ENCODE measurements at places on chromosomes 2 and 18.

- DNase-seq, result no peak
These were observed 57.7 kb upstream of the ERBB4 start for GRCh38 chr2:212596276-212596675.

GRCh38 chr18:36089001-36089400, 21.6 kb upstream of the RPRD1A start:
- DNase-seq, result no peak

DNA sequence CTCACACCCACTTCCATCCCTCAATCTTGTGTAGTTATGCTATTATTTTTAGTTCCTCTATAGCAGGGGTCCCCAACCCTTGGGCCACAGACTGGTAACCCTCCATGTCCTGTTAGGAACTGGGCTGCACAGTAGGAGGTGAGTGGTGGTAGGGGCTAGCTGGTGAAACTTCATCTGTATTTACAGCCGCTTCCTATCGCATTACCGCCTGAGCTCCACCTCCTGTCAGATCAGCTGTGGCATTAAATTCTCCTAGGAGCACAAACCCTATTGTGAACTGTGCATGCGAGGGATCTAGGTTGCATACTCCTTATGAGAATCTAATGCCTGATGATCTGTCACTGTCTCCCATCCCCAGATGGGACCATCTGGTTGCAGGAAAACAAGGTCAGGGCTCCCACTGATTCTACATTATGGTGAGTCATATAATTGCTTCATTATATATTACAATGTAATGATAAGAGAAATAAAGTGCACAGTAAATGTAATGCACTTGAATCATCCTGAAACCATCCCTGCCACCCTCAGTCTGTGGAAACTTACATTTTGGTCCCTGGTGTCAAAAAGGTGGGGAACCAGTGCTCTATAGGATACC, 1.6 kb upstream of the RAB11FIP5 start:
- no peak for DNase-seq

DNA sequence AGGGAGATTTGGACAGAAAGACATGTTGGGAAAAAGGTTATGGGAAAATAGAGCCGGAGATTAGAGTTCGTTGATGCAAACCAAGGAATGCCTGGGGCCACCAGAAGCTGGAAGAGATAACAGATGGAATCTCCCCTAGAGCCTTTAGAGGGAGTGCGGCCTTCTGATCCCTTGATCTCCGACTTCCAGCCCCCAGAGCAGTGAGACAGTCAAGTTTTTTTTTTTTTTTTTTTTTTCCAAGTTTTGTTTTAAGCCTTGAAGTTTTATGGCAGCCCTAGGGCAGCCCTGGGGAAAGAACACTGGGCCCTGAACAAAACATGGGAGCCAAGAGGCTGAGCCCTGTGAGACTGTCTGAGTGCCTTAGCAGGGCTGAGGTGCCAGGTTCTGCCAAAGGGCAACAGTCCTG, 6.5 kb downstream of the DGKD start:
- DNase-seq, result no peak

DNA sequence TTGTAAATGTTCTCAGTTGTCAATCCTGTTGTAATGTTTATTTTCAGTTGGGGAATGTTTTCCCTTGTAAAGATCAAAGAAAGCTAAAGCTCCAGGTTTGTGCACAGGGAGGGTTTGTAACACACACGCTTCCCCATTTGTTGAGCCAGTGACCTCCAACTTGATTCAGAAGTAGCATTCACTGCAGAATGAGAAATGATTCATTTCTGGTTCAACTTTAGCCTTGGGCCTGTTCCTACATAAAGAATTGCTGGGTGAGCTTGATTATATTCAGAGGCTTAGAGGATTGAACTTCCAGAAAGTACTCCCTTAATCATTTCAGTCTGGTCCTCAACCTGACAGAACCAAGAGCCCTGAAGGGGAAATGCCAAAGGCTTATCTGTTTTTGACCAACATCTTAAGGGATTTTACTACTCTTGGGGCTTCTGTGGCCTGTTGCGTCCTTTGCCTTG, 70.6 kb upstream of the CAVIN2 start:
- DNase-seq, result no peak

- DNase-seq, result no peak
These were observed 433.0 kb upstream of the REG3G start for GRCh38 chr2:78592491-78592890.

- DNase-seq, result no peak
These were observed 95.0 kb upstream of the RIOK3 start for GRCh38 chr18:23357996-23358594.

DNA sequence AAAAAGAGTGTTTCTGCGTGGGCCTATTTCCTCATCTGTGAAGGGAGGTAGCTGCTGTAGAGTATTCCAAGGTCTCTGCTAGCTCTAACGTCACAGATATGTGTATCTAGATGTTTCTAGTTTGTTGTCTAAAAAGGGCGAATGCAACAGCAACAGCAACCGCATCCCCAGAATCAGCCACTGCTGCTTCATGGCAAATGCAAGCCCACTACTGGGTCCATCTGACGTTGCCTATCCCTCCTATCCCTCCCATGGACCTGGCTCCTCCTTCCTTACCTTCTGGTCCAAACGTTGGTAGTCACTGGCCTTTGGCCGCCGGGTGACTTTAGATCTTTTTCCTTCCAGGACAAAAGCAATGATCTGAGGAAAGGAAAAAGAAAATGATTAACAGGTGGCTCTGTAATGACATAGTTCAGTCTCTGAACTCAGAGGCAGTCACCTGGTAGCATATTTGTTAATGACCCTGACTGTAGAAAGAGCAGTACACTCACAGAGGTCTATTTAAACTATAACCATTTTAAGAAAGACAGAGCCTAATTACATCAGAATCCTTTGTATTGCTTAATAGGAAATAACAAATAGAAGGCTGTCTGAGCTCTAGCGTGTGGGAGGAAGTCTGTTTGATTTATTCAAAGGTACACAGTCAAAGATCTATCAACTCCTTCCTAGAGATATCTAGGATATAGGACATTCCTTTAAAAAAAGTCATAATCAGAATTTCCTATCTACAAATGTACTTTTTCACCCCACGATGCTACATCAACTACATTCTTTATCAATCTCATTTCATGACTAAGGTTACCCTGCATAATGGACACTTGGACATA, 2.9 kb downstream of the TGOLN2 start:
- no peak for DNase-seq

GRCh38 chr2:231423176-231423575, 27.7 kb downstream of the B3GNT7 start:
- no peak for DNase-seq

DNA sequence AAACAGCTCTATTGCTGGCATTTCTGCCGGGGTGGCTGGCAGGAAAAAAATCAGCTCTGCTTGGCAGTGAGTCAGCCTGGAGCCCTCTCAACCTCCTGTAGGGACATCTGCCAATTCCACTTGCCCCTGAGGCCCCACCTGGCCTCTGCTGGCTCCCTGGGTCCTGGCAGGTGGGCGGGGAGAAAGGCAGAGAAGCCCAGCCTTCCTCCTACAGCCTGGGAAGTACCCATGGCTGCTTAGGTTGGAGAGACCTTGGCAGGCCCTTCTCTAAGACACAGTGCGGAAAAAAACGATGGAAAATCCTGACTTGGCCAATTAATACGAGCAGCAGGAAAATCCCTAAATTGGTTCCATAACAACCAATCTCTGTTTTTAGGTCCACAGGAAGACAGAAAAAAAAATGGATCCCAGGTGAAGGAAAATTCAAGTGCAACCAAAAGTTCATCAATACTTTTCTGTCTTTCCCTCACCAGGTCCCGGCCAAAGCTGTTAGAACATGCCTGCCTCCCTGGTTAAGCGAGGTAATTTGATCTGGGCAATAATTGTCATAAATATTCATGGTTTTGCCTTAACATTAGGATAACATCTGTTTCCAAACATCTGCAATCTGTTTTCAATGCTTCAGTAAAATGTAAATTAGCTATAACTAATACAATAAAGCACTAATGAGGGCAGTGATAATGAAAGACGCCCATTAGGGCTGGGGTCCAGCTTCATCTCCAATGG, 245.9 kb downstream of the TFCP2L1 start:
- DNase-seq, result no peak

- DNase-seq, result no peak
These were observed 231.1 kb upstream of the EPAS1 start for GRCh38 chr2:46066116-46066515.

GRCh38 chr2:122780251-122780650, 1024.8 kb downstream of the TSN start:
- DNase-seq, result no peak

DNA sequence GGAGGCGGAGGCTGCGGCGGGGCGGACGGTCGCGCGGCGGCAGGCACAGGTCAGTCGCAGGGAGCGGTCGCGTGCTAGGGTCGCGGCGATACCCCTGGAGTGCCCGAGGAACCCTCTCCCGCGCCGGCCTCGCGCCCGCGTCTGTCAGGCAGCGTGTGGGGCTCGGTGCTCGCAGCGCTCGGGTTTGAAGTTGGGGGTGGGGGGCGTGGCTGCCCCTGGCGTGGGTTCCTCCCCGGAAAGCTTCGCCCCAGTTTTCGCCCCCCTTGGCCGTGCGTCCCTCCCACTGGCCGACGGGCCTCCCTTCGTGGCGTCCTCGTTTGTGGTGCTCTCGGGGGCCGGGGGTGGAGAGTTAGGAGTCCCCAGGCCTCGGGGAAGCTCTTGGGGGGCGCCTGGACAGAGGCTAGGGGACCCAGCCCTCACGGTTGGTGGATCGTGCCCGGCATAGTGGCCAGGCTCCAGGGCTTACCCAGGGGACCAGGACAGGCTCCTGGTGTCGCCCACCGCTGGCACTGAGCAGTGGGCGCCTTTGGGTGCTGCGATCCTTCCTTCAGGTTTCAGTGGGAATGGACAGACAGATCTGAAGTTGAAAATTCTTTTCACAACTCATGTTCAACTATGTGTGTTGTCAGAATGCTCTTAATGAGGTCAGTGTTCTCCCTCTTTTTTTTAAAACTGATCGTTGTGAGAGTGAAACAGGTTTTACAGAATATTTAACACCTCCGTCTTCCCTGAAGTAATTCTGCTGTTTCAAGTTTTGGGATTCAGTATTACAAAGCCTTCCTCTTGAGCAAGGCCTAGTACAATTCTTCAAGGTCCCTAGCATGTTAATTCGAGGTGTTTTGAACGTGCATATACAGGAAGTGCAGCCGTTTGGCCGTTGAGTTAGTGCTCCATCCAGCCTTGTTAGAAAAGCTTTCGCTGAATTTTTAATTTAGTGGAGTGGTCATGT, 604 bp downstream of the RALBP1 start:
- DNase-seq, result peak; percentile 11

DNA sequence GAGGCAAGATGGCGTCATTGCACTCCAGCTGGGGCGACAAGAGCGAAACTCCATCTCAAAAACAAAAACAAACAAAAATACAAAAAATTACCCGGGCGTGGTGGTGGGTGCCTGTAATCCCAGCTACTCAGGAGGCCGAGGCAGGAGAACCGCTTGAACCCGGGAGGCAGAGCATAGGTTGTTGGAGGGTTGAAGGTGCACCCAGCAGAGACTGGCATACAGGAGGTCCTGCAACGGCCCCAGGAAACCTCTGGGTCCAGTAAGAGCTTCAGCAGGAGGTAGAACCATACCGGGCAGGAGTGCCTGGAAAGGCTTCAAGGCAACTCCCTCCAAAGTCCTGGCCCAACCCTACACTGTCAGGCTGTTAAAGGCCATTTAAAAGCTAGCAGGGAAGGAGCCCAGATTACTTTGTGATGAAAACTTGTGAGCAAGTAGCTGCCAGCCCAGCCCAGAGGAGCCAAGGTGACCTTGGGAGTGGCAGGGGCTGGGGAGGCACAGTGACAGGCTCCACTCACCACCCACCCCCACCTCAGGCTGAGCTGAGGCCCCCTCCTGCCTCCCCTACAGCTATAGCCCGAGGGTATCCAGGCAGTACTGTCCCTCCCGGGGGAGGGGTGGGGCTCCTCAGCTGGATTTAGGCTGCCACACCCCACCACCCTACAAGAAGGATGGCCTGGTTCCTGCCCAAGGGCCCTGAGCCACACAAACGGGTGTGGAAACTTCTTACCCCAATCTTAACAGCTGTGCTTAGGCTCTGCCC, 28.1 kb downstream of the TFCP2L1 start:
- DNase-seq, result no peak

DNA sequence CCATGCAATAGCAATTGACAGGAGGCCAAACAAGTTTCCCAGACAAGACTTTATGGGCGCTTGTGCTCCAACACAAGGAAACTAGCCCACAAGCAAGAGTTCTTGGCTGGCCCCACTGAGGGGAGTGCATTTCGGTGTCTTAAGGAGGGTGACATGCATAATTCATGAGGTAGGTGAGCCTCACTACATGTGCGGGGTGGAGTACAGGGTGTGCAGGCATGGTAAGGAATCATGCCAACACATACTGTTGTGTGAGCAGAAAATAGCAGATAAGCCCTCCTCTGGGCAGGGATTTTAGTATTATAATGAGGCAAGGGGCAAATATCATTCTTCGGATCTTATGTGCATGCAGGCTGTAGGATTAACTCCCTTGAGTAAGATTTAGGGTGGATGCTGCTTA, 78.7 kb upstream of the SLC1A4 start:
- no peak for DNase-seq

DNA sequence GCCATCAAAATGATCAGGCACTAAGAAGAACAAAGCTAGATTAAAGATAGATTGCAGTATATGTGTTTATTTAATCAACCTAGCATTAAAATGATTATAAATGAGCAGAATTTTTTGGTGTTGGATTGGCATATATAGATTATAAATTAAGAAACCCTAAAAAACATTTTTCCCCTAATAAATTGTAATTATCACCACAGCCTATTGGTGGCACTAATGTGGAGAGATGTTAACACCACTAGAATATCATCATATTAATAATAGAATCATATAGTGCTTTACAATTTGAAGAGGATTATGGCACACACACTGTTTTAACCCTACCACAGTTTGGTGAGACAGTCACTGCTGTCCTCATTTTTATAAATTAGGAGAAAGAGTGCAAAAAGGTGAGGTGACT, 112.4 kb upstream of the RND3 start:
- DNase-seq, result no peak

- no peak for DNase-seq
These were observed 293.5 kb downstream of the ARHGAP15 start for GRCh38 chr2:143422681-143423080.

- no peak for DNase-seq
These were observed 1637.7 kb upstream of the LRRTM1 start for GRCh38 chr2:81942136-81942680.

DNA sequence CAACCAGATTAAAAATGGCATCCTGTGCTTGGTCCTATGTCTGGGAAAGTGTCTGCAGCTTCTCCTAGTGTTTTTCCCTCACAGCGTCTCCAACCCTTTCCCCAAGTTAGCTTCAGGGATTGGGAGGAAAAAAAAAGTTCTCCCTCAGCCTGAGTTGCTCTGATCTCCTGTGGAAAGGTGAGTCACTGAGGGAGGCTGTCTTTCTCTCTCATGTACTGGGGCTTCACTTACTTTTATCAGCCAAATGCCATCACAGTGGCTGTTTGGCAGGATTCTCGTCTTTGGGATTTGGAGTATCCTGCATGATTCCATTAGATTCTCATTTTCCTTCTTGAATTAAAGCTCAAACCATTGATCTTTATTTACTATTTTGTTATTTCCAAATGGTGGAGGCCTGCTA, 18.1 kb downstream of the GTF2A1L start:
- no peak for DNase-seq

DNA sequence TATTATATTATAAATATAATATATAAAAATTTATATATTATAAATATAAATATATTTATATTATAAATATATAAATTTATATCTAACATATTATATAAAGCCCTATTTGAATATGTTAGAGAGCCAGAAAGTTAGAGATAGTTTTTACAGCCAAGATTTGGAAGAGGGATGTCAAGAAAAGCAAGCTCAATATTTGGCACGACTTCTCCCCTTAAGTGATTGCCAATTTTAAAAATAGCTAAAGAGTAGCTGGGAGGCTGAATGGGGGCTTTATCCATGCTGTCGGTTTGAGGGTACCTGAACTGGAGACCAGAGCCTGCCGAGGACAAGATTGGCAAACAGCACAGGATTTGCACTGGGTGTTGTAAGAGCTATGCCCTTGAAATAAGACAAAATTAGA, 180.9 kb upstream of the GYPC start:
- no peak for DNase-seq

All from activated CD8-positive, alpha-beta memory T cell treated with anti-CD3 and anti-CD28 coated beads for 1 hour (primary cell).